CD4-positive, alpha-beta memory T cell (primary cell): ENCODE measurements at places on chromosomes 12 and 14. TPM values are rescaled to one million over a fixed set of nuclear protein-coding genes. Genes with fewer than 3 reads are reported as not detected.

GRCh38 chr14:29446971-29447370, 480.7 kb downstream of the PRKD1 start:
- DNase-seq, result no peak
- no peak overlapping the region for H3K4me3 ChIP-seq
- no peaks in the 10 kb centered on the region for H3K36me3 ChIP-seq
- no peaks in the 10 kb centered on the region for H3K4me1 ChIP-seq
- H3K27me3 ChIP-seq, result no peaks in the 10 kb centered on the region

GRCh38 chr12:78101113-78101876, 270.6 kb downstream of the NAV3 start:
- no peak overlapping the region for H3K27ac ChIP-seq
- no peaks in the 10 kb centered on the region for H3K4me1 ChIP-seq
- H3K36me3 ChIP-seq, result no peaks in the 10 kb centered on the region
- no peaks in the 10 kb centered on the region for H3K27me3 ChIP-seq
- no peak for DNase-seq

DNA sequence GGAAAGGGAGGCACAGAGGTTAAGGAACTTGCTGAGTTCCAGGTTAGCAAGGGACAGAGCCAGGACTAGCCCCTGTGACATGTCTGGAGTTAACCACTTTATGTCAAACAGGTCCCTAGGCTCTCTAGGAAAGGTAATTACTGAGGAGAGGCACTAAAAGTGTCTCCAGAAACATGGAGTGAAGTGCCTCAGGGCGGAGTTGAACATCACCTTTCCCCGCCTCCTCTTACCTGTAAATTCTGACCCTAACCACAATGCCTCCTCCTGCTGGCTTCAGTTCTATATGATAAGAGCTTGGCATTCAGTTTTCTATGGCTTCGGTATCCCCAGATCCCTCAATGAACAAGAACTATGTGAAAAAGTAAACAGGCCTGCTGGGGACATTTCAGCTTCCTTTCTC, 18.1 kb downstream of the RPH3A start:
- H3K27me3 ChIP-seq, result no peaks in the 10 kb centered on the region
- no peaks in the 10 kb centered on the region for H3K4me1 ChIP-seq
- no peak for DNase-seq
- no peak overlapping the region for H3K27ac ChIP-seq

- no peak overlapping the region for H3K27ac ChIP-seq
- H3K4me3 ChIP-seq, result no peak overlapping the region
- peaks cover 37% of the 10 kb centered on the region for H3K4me1 ChIP-seq
- H3K27me3 ChIP-seq, result peaks cover 93% of the 10 kb centered on the region
- H3K36me3 ChIP-seq, result no peaks in the 10 kb centered on the region
- DNase-seq, result no peak
Measured at GRCh38 chr12:53994264-53995001, 5.5 kb upstream of the HOXC9 start.

- no peaks in the 10 kb centered on the region for H3K4me1 ChIP-seq
- no peak overlapping the region for H3K4me3 ChIP-seq
- no peak overlapping the region for H3K27ac ChIP-seq
- no peaks in the 10 kb centered on the region for H3K36me3 ChIP-seq
- H3K27me3 ChIP-seq, result no peaks in the 10 kb centered on the region
Measured at GRCh38 chr14:33689680-33690079, 261.2 kb downstream of the EGLN3 start.

GRCh38 chr12:109637348-109637747, 63.8 kb downstream of the MVK start:
- no peak overlapping the region for H3K27ac ChIP-seq
- H3K36me3 ChIP-seq, result no peaks in the 10 kb centered on the region
- H3K4me1 ChIP-seq, result no peaks in the 10 kb centered on the region
- H3K4me3 ChIP-seq, result no peak overlapping the region
- H3K27me3 ChIP-seq, result no peaks in the 10 kb centered on the region

GRCh38 chr12:52598966-52599365, 2.3 kb downstream of the KRT72 start:
- H3K4me3 ChIP-seq, result no peak overlapping the region
- H3K27ac ChIP-seq, result no peak overlapping the region
- H3K36me3 ChIP-seq, result no peaks in the 10 kb centered on the region
- H3K4me1 ChIP-seq, result peaks cover 4% of the 10 kb centered on the region

GRCh38 chr14:33430414-33431035, 491.8 kb downstream of the NPAS3 start:
- H3K4me3 ChIP-seq, result no peak overlapping the region
- no peaks in the 10 kb centered on the region for H3K27me3 ChIP-seq
- H3K4me1 ChIP-seq, result no peaks in the 10 kb centered on the region
- no peak overlapping the region for H3K27ac ChIP-seq
- no peak for DNase-seq
- H3K36me3 ChIP-seq, result no peaks in the 10 kb centered on the region

DNA sequence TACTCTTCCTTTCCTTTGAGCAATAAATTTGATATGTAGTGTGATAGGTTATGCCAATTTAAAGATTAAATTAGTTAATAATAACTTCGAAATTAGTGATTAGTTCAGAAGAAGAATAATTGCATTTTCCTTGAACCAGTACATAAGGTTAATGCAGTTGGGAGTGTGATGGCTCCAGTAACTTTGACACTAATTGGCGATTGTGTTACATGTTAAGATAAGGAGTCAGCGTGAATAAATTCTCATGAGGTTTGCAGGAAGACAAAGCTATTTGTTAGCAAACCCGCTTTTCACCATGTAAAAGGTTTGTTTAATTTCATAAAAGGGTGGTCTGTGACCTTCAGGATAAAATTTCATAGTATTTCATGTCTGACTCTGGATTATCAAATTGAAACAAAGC, 1226.8 kb downstream of the SLC16A7 start:
- H3K36me3 ChIP-seq, result no peaks in the 10 kb centered on the region
- H3K4me3 ChIP-seq, result no peak overlapping the region
- DNase-seq, result no peak
- no peaks in the 10 kb centered on the region for H3K4me1 ChIP-seq
- no peaks in the 10 kb centered on the region for H3K27me3 ChIP-seq

- no peaks in the 10 kb centered on the region for H3K27me3 ChIP-seq
- H3K4me1 ChIP-seq, result no peaks in the 10 kb centered on the region
- no peak overlapping the region for H3K4me3 ChIP-seq
Measured at GRCh38 chr14:50714450-50715073, 46.5 kb upstream of the SAV1 start.

DNA sequence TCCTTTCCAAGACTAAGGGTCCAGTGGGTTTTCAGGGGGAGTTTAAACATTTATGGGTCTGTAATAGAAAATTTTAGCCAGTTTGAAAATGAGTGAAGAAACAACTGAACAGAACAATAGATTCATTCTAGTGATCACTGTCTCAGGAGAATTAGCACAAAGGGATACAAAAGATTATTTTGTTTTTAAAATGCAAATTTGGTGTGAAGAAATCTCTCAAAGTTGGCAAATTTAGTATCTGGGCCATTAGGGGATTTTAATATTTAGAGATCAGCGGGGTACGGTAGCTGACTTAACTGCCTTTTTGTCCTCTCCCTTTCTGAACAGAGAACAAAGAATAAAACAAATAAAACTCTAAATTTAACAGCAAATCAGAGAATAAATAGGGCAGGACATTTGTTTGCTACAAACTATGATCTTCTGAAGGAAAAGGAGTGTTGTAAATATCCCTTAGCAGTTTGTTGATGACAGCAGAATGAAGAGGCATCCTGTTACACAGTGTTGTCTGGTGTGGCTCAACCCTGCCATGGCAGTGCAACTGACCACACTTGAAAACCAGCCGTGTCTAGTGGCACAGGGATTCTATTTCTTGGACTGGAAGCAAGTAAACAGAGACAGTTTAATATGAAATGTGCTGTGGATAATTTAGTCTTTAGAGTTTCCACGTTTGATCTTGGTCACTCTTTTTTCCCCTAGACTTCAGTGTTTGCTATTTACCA, 46.3 kb upstream of the LRTM2 start:
- H3K27ac ChIP-seq, result no peak overlapping the region
- H3K4me1 ChIP-seq, result no peaks in the 10 kb centered on the region
- no peak for DNase-seq
- no peak overlapping the region for H3K4me3 ChIP-seq
- no peaks in the 10 kb centered on the region for H3K27me3 ChIP-seq

- no peak overlapping the region for H3K27ac ChIP-seq
- no peaks in the 10 kb centered on the region for H3K27me3 ChIP-seq
- DNase-seq, result no peak
Measured at GRCh38 chr14:96309896-96310330, 53.2 kb downstream of the ATG2B start.

- H3K4me3 ChIP-seq, result no peak overlapping the region
- no peaks in the 10 kb centered on the region for H3K36me3 ChIP-seq
- H3K27me3 ChIP-seq, result no peaks in the 10 kb centered on the region
- DNase-seq, result no peak
- no peak overlapping the region for H3K27ac ChIP-seq
Measured at GRCh38 chr12:42607584-42608058, 18.1 kb upstream of the PRICKLE1 start.

- no peak for DNase-seq
- H3K27me3 ChIP-seq, result no peaks in the 10 kb centered on the region
- H3K27ac ChIP-seq, result no peak overlapping the region
Measured at GRCh38 chr12:42076976-42077375, 67.7 kb downstream of the GXYLT1 start.

GRCh38 chr14:50359631-50360030, 37.0 kb downstream of the CDKL1 start:
- H3K4me3 ChIP-seq, result no peak overlapping the region
- H3K27me3 ChIP-seq, result no peaks in the 10 kb centered on the region
- peaks cover 6% of the 10 kb centered on the region for H3K36me3 ChIP-seq
- H3K27ac ChIP-seq, result no peak overlapping the region
- H3K4me1 ChIP-seq, result peaks cover 12% of the 10 kb centered on the region

- no peaks in the 10 kb centered on the region for H3K27me3 ChIP-seq
- DNase-seq, result no peak
- H3K36me3 ChIP-seq, result no peaks in the 10 kb centered on the region
- H3K4me1 ChIP-seq, result peaks cover 8% of the 10 kb centered on the region
Measured at GRCh38 chr12:132452596-132453350, 37.2 kb upstream of the FBRSL1 start.

GRCh38 chr14:70707138-70708038, 65.7 kb downstream of the TTC9 start:
- no peak overlapping the region for H3K4me3 ChIP-seq
- no peak for DNase-seq
- no peaks in the 10 kb centered on the region for H3K27me3 ChIP-seq
- no peaks in the 10 kb centered on the region for H3K4me1 ChIP-seq
- H3K36me3 ChIP-seq, result no peaks in the 10 kb centered on the region

DNA sequence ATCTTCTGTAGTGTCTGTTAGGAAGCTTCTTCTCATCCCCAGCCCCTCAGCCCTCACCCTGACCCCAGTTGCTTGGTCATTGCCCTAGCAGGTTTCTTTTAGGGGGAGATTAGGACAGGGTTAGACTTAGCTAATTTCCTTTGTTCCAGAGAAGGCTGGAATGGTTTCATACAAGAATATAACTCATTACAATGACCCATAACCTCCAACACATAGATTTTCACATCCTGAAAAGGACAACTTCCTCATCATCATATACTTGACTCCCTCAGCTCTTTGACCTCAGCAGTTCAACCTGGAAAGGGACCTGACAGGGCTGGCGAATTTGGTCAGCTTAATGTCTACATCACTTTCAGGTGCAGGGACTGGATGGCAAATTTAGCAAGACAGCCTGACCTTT, 8.0 kb upstream of the BHLHE41 start:
- DNase-seq, result no peak
- H3K27me3 ChIP-seq, result peaks cover 10% of the 10 kb centered on the region
- no peak overlapping the region for H3K27ac ChIP-seq
- no peaks in the 10 kb centered on the region for H3K36me3 ChIP-seq

DNA sequence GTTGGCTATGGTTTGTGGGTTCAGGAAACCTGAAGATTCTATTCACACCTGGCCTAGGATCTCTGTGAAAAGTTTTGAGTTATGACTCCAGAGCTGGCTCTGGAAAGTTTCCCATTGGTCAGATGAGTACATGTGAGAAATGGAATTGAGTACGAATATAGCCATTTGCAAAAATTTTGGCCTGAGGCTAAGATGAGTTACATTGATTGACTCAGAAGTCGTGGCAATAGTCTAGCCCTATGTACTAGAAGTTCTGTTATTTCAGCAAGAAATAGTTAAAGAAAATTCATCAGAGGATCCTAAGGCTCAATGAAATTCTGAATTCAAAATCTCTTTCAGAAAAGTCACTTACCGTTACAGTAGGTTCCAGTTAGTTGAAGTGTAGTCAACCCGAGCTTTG, 109.9 kb downstream of the PTCSC3 start:
- H3K4me1 ChIP-seq, result no peaks in the 10 kb centered on the region
- H3K27ac ChIP-seq, result no peak overlapping the region
- no peak for DNase-seq

DNA sequence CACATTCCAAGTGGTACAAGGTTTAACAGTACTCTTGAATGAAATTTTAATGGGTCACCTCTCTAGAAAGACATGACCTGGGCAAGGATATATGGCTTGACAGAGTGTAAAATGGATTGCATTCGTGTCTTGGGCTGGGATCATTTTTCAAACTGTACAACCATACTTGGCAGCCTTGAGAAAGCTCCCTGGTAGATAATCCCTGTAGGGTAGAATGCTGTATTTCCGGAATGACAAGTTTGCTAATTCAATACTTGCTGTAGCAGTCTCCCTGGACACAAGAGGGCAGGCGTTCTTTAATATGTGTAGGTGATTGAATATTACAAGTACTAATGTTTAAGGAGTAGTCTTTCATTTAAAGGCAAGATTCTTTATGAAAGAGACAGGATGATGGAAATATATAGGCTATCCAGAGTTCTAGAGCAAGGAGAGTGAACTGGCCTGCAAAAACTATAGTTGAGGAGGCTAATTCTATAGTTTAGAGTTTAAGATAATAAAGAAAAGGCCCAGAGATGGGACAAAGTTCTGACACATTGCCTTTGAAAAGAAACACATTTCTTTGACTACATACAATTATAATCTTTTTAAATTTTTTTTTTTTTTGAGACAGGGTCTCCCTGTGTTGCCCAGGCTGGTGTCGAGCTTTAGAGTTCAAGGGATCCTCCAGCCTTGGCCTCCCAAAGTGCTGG, 53.4 kb downstream of the PLBD1 start:
- H3K4me1 ChIP-seq, result no peaks in the 10 kb centered on the region
- DNase-seq, result no peak
- H3K4me3 ChIP-seq, result no peak overlapping the region

DNA sequence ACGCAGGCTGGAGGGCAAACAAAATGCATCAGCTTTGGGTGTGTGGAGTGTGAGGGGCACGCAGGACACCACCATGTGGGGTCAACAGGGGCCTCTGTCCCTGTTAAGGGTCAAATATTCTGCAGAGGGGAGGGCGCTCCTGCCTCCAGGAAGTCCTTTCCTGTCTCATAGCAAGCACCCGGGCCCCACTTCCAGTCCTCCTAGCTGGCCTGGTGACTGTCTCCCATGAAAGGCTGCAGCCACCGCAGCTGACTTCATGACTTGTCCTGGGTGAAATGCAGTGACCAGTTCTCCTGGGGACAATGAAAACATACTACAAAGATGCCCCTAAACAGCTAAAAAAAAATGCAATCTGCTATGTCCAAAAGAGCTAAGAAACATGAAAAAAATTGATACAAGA, 53.6 kb downstream of the LGMN start:
- peaks cover 17% of the 10 kb centered on the region for H3K4me1 ChIP-seq
- no peaks in the 10 kb centered on the region for H3K27me3 ChIP-seq
- H3K36me3 ChIP-seq, result no peaks in the 10 kb centered on the region
- no peak overlapping the region for H3K27ac ChIP-seq
- DNase-seq, result no peak
- H3K4me3 ChIP-seq, result no peak overlapping the region

AQP2 gene
- total RNA-seq, result not detected

TBC1D30 gene
- 0.73 TPM for total RNA-seq

ERP27 gene
- 9.3 TPM for total RNA-seq

ANO2 gene
- total RNA-seq, result not detected

ADSS1 gene
- total RNA-seq, result 1.5 TPM

NRIP2 gene
- total RNA-seq, result not detected

SYNE3 gene
- total RNA-seq, result 47.7 TPM

INHBC gene
- not detected for total RNA-seq

HOXC5 gene
- not detected for total RNA-seq

GUCY2C gene
- not detected for total RNA-seq

OASL gene
- 9.7 TPM for total RNA-seq

ANKRD33 gene
- total RNA-seq, result not detected
